ENCODE measurements at places on chromosomes 12 and 14.

- DNase-seq, result no peak
These were observed 8.1 kb upstream of the LRRK2 start for GRCh38 chr12:40216516-40217288.

- DNase-seq, result no peak
These were observed 442.6 kb downstream of the DPF3 start for GRCh38 chr14:72451054-72451972.

GRCh38 chr14:24123424-24124417, 6.7 kb upstream of the FITM1 start:
- DNase-seq, result no peak

- DNase-seq, result no peak
These were observed 1165.4 kb downstream of the TMEM121 start for GRCh38 chr14:106691601-106692291.

GRCh38 chr14:51630987-51631386, 20.7 kb upstream of the FRMD6 start:
- no peak for DNase-seq

DNA sequence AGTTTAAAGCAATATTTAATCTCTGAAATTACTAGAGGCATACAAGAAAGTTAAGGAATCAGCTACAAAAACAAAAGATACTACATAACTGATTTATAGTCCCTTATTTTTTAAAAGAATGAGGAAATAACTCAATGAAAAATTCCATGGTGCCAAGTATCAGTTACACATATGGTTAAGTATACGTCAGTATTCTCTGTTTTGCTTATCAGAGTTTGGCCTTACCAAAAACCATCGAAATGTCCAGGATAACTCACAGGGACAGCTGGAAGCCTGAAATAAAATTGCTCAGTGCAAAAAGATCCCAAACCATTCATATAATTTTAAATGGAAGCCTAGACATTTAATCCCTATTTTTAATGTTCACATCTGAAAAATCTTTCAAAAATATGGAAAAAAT, 3.6 kb downstream of the CFL2 start:
- no peak for DNase-seq

DNA sequence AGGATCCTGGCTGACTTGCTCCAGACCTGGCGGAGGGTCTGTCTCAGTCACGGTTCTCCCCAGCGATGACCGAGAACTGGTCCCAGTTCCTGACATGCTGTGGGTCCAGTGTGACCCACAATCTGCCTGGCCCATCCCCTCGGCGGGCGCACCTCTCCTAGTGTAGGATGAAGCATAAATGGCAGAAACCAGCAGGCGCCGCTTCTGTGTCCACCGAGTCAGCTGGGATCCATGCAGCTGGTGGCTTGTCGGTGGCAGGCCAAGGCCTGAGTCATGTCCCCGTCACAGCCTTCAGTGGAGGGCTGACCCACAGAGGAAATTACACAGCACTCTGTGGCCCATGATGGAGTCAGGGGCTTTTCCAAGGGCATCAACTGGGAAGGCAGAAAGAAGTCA, 38.5 kb downstream of the NFKBIA start:
- no peak for DNase-seq

- no peak for DNase-seq
These were observed 135.2 kb downstream of the DACT1 start for GRCh38 chr14:58772794-58773620.

- DNase-seq, result no peak
These were observed 1233.3 kb upstream of the SEL1L start for GRCh38 chr14:82766996-82767395.

DNA sequence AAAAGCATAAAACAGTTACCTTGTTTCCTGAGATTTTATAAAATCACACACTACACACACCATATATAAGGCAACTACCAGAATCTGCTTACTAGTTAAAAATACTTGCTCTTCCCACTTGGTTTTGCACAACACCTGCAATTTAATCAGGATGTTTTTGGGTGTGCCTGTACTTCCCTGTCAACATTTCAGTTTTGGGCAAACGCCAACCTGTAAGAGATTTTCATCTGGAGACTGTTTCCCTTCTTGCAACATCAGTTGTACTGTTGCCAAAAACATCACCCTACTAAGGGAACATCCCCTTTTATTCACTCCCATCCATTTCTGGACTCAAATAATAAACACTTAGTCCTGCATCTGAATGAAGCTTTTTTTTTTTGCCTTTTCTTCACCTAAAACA, 172.3 kb downstream of the DUSP6 start:
- no peak for DNase-seq

GRCh38 chr12:66852091-66852490, 173.2 kb upstream of the GRIP1 start:
- no peak for DNase-seq

- DNase-seq, result peak; percentile 24
These were observed 16.0 kb upstream of the OR6S1 start for GRCh38 chr14:20657216-20658211.

GRCh38 chr14:80606347-80606772, 335.2 kb downstream of the CEP128 start:
- DNase-seq, result no peak

GRCh38 chr12:55670276-55670675, 33.6 kb downstream of the OR10P1 start:
- no peak for DNase-seq

DNA sequence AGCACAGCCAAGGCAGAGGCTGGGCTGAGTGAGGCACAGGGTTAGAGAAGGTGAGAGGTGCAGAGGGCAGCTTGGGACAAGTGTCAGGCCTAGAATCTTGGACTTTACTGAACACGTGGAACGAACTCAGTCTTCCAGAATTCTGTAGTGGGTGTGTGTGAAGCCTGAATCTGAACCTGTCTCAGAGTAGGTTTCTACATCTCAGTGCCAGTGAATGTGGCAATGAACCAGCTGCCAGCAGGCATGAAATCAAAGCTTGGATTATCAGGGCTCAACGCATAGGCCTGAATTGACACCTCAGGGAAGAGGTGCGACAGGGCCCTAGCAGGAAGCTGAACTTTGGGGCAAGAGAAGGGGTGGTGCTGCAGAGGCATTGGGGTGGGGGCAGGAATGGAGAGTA, 104.6 kb downstream of the SAMD4A start:
- DNase-seq, result no peak

GRCh38 chr14:105116451-105117256, 51.4 kb upstream of the GPR132 start:
- no peak for DNase-seq

DNA sequence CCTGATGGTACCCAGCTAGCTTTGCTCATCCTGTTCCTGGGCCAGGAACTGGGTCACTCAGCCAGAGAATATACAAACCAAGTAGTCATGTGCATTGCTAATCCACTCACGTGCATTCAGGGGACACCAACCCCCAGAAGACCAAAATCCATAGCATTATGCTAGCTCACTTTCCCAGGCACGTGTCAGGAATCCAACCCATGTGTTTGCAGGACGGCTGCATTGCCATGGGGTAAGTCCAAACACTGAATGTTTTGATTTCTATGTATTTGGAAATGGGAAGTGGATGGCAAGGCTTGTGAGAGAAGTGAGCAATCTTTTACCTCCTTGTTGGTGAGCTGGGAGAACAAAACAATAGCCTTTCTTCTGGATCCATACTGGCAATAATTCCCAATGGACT, 87.1 kb upstream of the FOXN3 start:
- no peak for DNase-seq

GRCh38 chr14:37262649-37263048, 64.9 kb downstream of the MIPOL1 start:
- no peak for DNase-seq

GRCh38 chr12:124618291-124618902, 51.0 kb upstream of the NCOR2 start:
- DNase-seq, result no peak

GRCh38 chr12:78885466-78885865, 20.9 kb downstream of the SYT1 start:
- DNase-seq, result no peak

- DNase-seq, result peak; percentile 5
These were observed 266.3 kb downstream of the ITPR2 start for GRCh38 chr12:26566675-26567074.

DNA sequence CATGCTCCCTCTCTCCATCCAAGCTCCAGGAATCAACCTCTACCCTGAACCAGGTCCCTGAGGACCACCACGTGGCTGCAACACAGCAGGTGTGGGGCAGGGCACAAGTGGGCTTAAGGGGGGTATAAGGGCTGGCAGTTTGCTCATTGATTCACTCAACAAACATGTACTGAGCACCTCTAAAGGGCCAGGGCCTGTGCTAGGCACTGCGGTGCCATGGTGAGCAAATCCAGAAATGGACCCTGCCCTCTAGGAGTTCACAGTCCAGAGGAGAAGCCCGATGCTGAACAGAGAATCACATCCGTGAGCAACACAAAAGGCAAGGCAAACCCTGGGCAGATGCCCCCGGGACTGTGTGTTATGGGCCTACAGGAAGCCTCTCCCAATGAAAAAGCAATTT, 6.5 kb upstream of the AQP2 start:
- DNase-seq, result no peak

DNA sequence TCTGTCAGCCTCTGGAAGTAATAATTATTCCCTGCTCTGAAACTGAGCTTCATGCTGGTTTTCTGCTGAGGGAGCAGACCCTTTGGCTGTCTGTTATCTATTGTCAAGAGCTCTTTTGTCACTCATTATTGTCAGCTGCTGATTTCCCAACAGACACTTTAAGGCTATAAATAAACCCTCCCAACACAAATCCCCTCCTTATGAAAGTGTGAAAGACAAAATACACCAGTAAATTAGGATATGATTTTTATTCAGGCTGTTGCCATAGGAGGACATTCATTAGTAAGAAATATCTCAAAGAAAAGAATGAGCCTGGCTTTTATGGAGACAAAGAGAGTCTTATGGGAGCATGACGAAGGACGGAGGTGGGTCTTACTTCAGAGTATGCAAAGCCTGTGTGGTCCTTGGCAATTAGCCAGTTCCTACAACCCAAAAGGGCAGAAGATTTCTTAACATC, 180.8 kb downstream of the CRADD start:
- DNase-seq, result no peak

GRCh38 chr12:4539167-4539870, 629 bp downstream of the RAD51AP1 start:
- no peak for DNase-seq

GRCh38 chr14:55354500-55354899, 57.1 kb downstream of the ATG14 start:
- DNase-seq, result peak; percentile 48

- no peak for DNase-seq
These were observed 31.5 kb downstream of the SYNDIG1L start for GRCh38 chr14:74394549-74394948.

DNA sequence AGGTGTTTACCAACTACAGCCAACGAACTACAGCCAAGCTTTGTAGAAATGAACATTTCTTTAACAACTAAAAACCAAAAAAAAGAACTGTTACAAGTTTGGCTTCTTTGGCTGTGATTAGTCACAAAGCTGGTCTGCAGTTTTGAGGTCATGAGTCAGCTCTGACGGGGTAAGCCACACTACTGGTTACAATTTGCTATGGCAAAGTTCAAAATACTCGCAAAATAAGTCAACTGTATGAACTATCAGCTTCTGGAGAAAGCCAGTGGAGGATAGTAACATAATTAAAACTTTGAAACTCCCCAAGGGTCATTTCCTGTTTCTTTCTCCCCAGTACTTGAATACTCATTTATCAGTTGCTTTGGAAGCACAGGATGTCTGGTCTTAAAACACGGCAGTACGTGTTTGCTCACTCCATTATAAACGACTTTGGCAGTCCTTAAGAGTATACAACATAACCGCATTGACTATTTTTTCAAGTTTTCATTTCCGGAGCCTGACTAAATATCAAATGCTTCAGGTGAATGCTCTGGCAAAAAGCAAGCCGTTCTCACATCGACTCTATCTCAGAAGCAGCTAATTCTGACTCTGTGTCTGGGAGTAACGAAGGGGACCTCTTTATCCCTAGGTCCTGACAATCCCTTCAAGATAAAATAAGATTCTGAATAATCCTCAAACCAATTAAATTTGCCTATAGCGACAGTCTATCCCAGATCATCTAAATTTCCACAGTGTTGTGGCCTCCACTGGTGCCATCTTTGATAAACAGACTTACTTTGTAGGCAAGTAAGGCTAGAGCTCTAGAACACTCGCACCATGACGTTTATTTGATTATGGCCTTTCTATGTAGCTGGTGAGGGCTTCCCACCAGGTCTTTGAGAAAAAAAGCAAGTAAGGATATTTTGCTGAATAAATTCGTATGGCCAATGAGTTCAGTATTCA, 10.6 kb downstream of the PHLDA1 start:
- DNase-seq, result peak; percentile 69

GRCh38 chr12:99334285-99335056, 313.1 kb upstream of the GARIN6 start:
- DNase-seq, result no peak
